ENCODE measurements at places on chromosomes 11 and 22.

- DNase-seq: no peak
These were observed 57.4 kb upstream of the WNT11 start for GRCh38 chr11:76263657-76264056.

DNA sequence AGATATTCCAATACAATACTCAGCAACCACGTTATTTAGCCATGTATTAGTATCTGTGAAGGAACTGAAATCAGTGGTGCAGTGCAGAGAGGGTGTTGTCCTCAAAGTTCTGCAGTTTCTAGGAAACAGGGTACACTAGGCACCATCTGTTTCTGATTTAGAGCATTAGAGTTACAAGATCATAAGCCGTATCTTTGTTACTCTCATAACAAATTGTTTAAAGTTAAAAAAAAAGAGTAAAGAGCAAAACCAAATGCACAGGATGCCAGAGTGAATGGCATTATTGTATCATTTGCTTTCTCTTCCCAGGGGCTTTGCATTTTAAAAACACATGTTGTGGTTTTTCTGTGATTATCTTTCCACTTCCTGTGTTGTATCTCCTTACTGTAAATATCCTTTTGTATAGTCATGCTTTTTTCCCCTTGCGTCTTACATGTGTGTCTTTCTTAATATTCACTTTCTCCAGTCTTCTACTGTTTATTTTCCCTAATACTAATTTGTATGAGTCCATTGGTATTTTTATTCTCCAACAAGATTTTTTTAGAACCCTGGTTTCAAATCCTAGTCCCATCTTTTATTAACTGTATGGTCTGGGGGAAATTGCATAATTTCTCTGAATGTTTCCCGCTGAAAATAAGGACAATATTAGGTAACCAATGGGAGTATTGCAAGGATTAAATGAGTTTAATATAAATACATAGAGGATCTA is 15.2 kb upstream of the NUP160 start:
- peak; percentile 84 for DNase-seq

- DNase-seq: no peak
These were observed 155.2 kb downstream of the TRIM29 start for GRCh38 chr11:119982517-119983239.

- DNase-seq: no peak
These were observed 1430.1 kb downstream of the LRRC4C start for GRCh38 chr11:40029391-40029790.

- DNase-seq: peak; percentile 44
These were observed 2.0 kb upstream of the OR51S1 start for GRCh38 chr11:4851033-4851432.

DNA sequence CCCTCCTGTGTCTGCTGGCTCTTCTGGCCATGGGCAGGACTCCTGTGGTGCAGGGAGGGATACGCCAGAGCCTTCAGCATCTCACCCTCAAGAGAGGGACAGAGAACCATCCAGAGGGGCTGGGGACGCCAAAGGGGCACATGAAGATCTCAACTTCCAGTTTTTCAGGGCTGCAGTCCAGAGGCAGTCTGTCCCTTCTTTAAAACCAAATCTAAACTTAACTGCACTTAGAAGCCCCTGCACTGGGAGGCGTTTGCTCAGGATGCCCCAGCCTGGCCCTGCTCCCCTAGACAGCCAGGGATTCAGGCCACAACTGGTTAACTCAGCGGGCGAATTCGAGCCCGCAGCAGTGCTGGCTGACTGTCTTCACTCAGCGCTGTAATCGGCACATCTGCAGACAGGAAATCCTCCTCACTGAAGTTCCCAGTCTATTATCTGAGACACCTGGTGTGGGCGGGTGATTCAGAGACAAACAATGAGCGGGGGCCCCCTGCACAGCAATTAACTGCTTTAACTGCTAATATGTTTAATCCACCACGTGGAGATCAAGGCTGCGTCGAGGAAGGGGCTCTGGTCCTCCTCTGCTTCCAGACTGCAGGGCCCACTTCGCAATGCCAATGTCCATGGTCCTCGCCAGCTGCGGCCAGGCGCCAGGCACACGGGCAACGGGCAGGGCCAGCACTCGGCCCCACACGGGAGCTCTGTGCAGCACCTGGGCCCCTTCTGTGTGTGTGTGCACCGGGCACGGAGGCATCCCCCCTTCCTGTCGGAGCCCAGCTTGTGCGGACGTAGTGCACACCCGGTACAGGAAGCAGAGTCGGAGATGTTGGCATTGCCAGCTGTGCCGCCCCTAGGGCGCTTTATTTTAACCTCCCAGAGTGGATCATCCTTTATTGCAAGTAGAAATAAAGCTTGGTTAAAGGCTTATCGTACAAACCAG is 36.9 kb upstream of the GNB1L start:
- DNase-seq: peak; percentile 89

DNA sequence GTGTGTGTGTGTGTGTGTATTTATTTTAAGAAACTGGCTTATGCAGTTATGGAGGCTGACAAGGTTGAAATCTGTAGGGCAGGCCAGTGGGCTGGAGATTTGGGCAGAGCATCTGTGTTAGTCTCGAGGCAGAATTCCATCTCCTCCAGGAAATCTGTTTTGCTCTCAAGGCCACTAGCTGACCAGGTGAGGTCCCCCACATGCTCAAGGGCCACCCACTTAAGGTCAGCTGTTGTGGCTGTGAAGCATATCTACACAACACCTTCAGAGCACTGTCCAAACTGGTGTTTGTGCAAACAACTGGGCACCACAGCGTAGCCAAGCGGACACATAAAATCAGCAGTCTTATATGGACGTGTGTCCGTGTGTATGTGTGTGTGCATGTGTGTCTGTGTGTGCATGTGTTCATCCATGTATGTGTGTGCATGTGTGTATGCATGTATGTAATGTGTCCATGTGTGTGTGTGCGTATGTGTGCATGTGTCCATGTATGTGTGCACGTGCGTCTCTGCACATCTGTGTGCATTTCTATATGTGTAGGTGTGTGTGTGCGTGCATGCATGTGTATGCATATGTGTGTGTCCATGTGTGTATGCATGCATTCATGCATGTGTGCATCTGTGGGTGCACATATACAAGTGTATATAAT is 400.9 kb downstream of the BRD1 start:
- DNase-seq: no peak

DNA sequence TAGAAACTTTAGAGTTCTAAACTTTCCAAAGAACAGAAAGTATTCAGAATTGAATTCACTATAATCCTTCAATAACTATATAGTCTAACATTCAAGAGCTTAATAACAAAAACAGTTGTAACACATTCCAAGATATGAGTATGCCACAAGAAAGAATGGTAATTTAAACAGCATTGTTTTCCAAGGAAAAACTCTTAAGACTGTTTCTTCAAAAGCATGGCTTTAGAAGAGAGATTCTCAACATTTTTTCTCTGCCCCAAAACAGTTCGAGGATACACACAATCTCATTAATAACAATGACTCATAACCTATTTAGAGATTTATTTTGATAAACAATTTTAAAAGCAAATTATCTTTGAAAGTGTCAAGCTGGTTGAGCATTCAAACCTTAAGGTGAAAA is 16.7 kb upstream of the ARHGAP32 start:
- no peak for DNase-seq

DNA sequence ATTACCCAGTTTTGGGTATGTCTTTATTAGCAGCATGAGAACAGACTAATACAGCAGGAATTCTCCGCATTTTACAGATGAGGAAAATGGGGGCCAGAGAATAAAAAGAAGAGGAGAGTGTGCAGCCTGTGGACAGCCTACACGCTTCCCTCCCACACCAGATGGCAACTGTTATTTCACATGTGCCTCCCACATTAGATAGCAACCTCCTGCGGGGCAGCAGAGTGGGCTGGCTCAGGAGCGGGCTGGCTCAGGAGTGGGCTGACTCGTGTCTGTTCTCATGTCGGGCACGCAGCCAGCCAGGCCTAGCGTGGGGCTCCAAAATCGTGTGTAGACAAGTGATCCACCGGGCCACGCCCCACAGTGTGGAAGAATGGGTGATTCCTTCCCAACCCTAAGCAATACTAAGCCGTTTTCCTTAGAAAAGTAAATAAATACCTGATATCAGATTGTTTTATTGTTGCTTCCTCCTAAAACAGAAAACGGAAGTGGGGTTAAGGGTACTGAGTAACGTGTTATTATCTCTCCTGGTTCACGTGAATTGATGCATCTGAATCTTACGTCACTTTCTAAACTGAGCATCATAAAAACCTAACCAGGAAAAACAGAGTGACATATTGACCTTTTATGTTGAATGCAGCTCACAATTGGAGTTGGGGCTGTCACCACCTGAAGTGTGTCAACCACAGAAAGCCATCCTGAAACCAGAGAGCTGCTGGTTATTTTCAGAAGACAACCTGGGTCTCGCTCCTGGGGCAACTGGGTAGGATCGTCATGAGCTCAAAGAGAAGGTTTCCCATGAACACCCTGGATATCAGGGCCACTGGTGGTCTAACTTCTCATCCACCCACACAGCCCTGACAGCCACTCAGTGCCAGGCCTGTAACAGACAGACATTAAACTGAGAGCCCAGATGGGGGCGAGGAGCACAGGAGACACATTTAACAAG is 3.3 kb downstream of the TTLL1 start:
- DNase-seq: no peak

DNA sequence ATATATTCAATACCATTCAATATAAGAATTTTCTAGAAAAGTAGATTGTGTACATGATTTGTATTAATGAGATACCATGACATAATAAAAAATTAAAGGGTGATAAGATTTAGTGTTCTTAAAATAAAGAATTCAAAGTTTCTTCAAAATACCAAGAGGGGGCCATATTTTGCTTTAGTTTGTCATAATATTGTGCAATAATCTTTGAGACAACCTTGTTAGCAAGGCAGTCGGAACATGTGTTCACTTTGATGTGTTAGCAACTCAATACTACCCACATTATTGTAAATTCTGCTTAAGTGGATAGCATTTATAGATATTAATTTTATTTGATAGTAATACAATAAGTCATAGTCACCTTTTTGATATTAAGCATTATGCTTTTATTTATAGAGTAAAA is 241.3 kb upstream of the PDGFD start:
- no peak for DNase-seq

- DNase-seq: no peak
These were observed 593.2 kb downstream of the BRD1 start for GRCh38 chr22:49234459-49234858.

- no peak for DNase-seq
These were observed 208.7 kb downstream of the DSCAML1 start for GRCh38 chr11:117588166-117588810.

DNA sequence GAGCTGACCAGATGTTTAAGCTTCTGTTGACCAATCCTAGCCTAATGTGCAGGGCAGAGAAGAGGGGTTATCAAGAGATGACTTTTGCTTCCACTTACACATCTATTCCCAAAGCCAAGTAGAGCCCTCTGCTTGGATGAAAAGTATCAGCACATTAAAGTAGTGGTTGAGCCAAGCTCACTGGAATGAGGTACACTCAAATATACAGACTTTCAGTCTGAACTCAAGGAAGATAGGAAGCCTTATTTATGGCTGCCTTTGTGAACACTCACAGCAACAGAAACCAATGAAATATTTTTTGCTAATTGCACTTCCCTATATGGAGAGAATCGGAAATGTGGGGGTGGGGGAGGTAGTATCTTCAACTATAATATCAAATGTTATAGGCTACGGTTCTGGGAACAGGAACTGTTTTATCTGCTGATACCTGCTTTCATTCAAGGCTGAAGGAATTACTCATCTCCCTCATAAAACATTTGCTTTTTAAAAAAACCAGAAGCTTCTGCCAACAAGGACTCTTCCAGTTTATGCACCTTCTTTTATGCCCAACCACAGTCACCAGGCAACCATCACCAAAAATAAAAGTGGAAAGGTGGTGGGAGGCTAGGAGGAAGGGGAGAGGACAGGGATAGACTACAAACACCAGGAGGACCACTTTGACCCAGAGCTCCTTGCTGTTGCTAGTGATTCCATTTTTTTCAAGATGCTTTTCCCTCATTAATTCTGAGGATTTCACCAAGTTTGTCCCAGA is 91.2 kb downstream of the CLPB start:
- DNase-seq: no peak

- no peak for DNase-seq
These were observed 8.2 kb upstream of the MUC5AC start for GRCh38 chr11:1149545-1149944.

DNA sequence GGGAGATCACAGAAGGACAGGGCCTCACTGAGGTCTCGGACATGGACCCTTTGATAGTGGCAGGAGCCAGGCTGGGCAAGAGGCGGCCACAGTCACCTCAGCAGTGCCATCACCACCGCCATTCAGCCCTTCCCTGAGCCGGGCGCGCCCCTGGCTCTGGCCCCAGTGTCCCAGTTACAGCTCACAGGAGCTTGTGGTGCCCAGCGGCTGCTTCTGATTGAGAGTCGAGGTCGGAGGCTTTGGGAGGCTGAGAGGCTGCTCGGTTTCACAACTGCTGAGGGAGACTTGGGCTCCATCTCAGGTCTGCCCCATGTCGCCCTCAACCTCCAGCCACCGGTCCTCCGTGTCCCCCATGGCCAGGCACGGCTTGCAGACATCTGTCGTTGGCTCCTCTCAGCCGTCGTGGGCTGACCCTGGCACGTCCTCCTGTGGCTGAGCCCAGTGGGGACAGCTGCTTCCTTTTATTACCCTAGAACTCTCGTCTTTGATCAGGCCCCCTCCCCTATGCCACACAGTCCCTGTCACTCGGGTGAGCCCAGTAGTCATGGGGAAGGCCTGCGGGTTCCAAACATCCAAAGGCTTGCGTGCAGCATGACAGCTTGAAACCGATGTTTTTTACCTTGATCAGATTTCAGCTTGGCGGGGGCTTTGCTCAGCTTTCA is 28.4 kb upstream of the PPP6R3 start:
- no peak for DNase-seq

DNA sequence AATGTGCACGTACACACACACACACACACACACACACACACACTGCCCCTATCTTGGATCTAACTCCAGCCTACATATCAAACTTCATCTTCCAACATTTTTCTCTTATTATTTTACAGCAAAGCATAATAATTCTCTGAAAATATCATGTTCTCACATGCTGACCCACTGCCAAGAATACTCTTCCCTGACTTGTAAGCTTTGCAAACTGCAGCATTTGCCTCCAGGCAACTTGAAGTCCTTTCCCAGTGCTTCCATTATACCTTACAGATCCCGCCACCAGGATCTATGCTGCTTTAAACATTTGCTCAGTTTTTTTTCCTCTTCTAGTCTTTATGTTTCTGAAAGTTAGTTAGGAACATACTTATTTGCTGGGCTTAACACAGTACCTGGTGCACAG is 483.3 kb upstream of the ARHGAP42 start:
- DNase-seq: no peak

- no peak for DNase-seq
These were observed 5.9 kb upstream of the B3GAT3 start for GRCh38 chr11:62627713-62628112.

- peak; percentile 3 for DNase-seq
These were observed 3.4 kb downstream of the ABCC8 start for GRCh38 chr11:17473071-17473744.

DNA sequence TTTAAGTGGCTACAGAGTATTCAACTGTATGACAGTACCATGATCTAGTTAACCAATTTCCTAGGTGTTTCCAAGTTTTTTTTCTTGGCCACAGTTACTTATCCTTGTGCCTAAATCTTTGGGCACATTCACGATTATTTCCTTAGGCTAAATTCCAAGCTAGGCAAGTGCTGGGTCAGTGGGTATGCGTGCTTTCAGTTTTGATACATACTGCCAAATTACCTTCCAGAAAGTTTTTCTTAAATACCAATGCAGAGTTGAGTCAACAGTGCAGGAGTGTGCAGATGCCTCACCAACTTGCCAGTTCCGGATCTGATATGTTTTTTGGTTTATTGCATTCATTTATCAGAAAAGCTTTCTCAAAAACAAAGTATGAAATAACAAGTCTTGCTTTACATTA is 67.9 kb upstream of the OR4B1 start:
- DNase-seq: peak; percentile 54

GRCh38 chr22:29704528-29705285 is 15.1 kb upstream of the CABP7 start:
- peak; percentile 76 for DNase-seq

- peak; percentile 2 for DNase-seq
These were observed 284.6 kb downstream of the GUCY1A2 start for GRCh38 chr11:106733635-106734034.
